ENCODE measurements at places on chromosomes 11 and 22.

- H3K4me1 ChIP-seq: no peaks in the 10 kb centered on the region
- H3K27me3 ChIP-seq: no peaks in the 10 kb centered on the region
- H3K36me3 ChIP-seq: peaks cover 22% of the 10 kb centered on the region
- H3K27ac ChIP-seq: no peak overlapping the region
- H3K4me3 ChIP-seq: no peak overlapping the region
These were observed 39.6 kb downstream of the BTBD10 start for GRCh38 chr11:13423372-13423771.

DNA sequence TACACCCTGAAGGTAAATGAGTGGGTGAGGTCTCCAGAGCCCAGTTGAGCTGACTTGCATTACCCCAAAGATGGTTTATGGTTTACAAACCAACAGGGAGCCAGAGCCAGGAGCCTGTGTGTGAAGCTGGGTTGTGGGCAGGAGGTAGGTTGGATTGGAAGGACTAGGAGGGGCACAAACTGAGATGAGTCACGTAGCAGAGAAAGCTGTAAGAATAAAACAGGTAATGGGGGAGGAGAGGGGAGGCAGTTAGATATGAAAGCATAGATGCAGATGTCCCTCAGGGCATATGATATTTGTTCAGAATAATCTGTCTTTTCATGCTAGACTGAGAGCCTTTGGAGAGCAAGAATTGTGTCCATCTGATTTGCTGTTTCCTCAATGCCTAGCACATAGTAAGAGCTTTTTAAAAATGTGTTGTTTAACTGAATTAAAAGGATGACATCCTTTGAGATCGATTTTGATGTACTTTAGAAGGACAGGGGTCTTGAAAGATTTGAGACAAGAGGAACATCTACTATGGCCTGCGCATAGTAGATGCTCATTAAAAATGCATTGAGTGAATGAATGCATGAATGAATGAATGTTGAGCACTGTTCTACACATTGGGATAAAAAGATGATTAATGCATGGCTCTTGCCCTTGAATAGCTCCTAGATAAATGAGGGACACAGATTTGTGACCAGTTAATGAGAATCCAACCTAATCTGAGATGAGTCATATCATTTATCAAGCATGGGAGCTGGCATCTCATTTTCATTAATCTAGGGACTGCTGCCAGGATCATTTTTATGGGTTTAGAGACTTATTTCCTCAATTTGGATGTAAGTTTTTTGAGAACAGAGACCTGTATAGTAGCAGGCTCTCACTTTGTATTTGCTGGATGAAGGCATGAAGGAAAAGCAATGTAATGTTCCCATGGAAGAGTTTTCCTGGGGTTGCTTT, 175.8 kb upstream of the BDNF start:
- peaks cover 12% of the 10 kb centered on the region for H3K27me3 ChIP-seq
- DNase-seq: no peak
- no peak overlapping the region for H3K4me3 ChIP-seq
- no peaks in the 10 kb centered on the region for H3K36me3 ChIP-seq

DNA sequence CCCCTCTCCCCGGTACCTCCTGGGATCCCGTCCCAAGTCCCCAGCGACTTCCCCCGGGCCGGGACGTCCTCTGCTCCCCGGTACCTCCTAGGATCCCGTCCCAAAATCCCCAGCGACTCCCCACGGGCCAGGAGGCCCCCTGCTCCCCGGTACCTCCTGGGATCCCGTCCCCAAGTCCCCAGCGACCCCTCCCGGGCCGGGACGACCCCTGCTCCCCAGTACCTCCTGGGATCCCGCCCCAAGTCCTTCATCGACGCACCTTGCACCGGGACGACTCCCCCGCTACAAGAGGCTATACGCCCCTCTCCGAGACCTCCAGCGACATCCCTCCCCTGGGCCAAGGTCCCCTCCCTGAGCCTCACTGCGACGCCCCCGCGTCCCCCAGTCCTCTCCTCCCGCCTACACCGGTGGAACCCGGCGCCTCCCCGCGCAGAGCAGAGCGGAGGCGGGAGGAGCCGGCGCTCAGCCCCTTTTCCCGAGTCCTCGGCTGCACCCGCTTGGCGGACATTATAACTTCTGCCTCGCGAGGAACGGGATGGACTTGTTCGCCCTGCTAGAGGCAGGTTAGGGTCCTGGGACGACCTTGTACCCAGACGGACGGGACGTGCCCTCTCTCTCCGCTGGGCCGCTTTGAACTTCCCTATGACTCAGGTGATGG, 912 bp downstream of the KREMEN1 start:
- peak overlapping the region; percentile 77 for H3K4me3 ChIP-seq
- H3K27ac ChIP-seq: no peak overlapping the region
- H3K4me1 ChIP-seq: peaks cover 20% of the 10 kb centered on the region
- H3K36me3 ChIP-seq: no peaks in the 10 kb centered on the region
- DNase-seq: peak; percentile 37

DNA sequence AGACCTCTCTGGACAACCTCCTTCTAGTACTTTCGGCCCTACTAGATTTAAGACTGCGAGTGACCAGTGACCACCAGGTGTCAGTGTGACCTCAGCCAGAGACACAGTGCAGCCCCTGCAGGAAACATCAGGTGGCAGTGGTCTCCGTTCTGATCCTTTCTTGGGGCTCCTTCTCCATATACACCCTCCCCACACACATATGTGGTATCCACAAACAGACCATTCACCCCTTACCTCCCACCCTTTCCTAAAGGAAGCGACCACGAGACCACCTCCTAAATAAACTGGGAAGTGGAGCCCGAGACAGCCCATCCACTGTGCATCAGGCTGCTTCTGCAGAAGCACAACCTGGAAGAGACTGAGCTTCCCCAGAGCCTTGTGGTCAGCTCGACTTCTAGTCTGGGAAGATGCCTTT, 38.5 kb upstream of the CYP2D6 start:
- peaks cover 3% of the 10 kb centered on the region for H3K36me3 ChIP-seq
- H3K27me3 ChIP-seq: no peaks in the 10 kb centered on the region
- no peak overlapping the region for H3K27ac ChIP-seq
- peak overlapping the region; percentile 9 for H3K4me3 ChIP-seq

DNA sequence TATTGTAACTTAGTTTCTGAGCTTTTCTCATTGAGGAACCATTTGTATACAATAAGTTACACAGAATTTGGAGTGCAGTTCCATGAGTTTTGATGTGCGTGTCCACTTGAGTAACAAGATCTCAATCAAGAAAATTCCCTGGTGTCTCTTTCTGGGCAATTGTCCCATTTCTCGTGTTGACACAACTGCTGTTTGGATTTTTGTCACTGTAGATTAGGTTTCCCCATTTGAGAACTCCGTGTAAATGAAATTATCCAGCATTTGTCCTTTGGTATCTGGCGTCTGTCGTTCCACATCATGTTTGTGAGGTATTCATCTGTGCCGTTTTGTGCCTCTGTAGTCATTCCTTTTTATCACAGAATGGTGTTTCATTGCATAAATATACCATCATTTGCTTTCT, 547.0 kb downstream of the TBC1D22A start:
- H3K4me1 ChIP-seq: no peaks in the 10 kb centered on the region
- H3K27ac ChIP-seq: no peak overlapping the region
- H3K4me3 ChIP-seq: no peak overlapping the region
- H3K36me3 ChIP-seq: peaks cover 2% of the 10 kb centered on the region
- no peak for DNase-seq

Data from neural crest cell (in vitro differentiated cells).